ENCODE measurements at places on chromosomes 12 and 14.
A peak's percentile ranks its signal among the peaks of the same experiment; 100 is the strongest.

- DNase-seq = peak; percentile 26
Measured at GRCh38 chr12:106137530-106138356, 1.0 kb downstream of the NUAK1 start.

DNA sequence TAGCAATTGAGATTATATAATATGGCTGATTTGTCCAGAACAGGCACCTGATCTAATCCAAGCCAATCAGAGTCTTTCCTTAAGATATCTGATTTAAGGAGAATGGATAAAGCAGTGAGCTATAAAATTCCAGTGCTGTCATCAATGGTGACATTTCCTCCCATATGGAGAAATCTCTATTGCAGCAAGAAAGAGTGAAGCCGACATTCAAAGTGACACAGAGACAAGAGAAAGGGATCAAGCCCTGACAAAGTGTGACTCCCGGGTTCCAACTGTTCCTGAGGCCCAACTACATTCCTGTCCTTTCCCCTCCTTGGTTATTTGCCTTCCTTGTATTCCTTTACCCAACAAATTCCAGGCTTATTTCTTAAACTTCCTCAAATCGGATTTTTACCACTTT, 430.0 kb upstream of the SOX5 start:
- no peak for DNase-seq

DNA sequence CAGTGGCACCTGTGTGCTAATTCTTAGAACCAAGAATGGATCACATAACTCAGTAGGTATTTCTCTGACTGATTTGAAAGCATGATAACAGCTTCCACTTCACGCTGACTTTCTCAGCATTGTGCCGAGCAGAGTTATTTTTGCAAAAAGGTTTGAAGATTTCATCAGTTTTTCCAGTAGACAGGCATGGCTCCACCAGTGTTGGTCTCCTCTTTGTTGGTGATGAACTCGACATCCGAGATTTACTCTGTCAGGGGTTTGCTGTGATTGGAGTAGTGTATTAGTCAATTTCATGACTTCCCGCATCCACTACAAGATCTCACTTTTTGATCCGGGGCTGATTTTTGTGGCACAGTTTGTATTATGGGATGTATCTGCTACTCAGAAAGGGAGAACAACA, 85.3 kb downstream of the PRKCH start:
- no peak for DNase-seq

- no peak for DNase-seq
Measured at GRCh38 chr14:55688566-55688965, 108.6 kb downstream of the KTN1 start.

- DNase-seq = no peak
Measured at GRCh38 chr12:92338671-92339070, 193.0 kb upstream of the BTG1 start.

DNA sequence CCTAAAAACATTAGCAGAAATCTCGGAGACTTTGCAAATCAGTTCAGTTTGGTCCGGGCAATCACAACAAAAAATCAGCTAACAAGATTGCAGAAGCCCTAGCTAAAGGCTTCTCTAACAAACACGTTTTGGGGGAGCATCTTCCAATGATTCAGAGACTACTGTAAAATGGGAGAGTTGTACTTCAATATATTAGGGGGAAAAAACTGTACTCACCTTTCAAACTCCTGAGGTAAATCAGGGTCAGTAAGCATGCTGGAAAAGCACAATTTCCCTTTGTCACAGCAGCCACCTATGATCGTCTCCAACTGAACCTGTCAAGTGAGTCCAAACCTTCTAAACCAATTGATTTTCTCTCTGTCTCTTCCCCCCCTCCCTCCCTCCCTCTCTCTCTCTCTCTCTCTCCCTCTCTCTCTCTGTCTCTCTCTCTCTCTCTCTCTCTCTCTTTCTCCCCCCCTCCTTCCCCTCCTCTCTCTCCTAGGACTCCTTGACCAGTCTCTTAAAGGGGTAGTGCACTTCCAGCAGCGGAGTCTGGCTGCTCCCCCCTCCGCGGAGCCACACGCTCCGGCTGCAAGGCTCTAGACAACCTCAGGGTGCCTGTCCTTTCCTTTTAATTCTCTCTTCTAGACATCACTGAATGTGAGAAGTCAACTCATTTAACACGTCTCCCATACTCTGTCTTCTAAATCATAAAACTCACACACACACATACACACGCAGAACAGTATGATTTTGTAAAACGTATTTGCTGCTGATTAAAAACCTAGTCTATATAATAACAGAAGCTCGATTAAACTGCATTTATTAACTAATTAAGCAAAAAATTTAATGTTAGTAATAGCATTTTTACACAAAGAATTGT, at the start of gene SOX5:
TSS of gene SOX5 (minus strand) at position 323 of the 862 bp plus-strand sequence. CDS start at position 254, 69 bp downstream.
- DNase-seq = peak; percentile 60

DNA sequence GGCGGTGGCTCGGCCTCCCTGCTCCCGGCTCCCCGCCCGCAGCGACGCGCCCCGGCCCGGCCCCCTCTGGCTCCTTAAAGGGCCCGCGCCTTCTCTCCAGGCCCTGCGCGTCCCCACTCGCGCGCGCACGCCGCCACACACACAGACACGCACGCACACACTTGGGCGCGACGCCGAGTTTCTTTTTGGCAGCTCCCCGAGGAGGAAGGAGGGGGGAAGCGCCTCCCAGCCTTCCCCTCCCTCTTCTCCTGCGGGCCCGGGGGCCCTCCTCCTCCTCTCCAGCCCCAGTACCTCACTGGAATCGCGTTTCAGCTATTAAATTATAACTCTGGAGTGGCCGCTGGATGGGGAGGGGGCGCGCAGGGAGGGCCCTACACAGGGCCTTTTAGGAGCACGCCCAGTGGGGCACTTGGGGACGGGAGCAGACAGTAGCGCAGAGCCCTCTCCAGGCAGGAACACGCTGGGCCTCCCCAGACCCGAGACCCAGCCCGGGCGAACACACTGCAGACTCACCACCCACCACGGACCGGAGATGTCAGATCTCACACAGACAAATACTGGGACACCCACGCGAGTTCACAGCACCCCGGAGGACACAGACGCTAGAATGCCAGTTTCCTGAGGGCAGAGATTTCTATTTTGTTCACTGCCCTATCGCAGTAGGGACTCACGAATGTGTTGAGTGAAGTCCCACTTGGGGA, 411 bp upstream of the NCOR2 start:
- DNase-seq = peak; percentile 83

- DNase-seq = no peak
Measured at GRCh38 chr14:38366374-38366773, 110.5 kb upstream of the CLEC14A start.

GRCh38 chr14:100765296-100765695, 38.6 kb downstream of the DLK1 start:
- DNase-seq = no peak

GRCh38 chr14:104166698-104167097, 28.3 kb downstream of the KIF26A start:
- DNase-seq = no peak

- DNase-seq = no peak
Measured at GRCh38 chr12:52781399-52782082, 4.4 kb upstream of the KRT76 start.

DNA sequence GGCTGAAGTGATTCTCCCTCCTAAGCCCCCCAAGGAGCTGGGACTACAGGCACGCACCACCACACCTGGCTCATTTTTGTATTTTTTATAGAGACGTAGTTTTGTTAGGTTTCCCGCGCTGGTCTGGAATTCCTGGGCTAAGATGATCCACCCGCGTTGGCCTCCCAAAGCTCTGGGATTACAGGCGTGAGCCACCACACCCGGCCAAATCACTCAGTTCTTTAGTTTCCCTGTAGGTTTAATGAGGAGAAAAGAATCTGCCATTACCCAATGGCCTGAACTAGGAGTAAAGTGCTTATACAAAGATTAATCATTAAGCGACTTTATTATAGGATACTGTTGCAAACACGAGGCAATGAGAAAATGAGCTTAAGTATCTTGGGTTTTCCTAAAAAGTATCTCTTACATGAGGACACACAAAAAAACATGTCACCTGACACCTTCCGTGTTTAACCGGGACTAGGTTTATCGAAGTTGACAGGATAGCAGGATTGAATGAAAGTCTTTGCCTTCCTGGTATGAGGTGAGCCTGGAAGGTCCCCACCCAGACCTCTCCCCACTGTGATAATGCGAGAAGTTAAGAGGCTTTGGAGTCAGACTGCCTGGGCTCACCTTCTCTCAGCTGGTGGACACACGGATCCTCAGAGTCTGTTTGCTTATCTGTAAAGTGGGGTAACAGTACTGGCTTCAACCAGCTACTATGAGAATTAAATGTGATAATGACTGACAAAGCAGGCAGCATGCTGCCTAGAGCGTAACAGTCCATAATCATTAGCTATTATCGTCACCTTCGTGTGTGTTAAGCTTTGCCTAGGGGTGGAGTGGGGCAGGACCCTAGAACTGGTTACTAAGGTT, 133.5 kb upstream of the KRAS start:
- no peak for DNase-seq

DNA sequence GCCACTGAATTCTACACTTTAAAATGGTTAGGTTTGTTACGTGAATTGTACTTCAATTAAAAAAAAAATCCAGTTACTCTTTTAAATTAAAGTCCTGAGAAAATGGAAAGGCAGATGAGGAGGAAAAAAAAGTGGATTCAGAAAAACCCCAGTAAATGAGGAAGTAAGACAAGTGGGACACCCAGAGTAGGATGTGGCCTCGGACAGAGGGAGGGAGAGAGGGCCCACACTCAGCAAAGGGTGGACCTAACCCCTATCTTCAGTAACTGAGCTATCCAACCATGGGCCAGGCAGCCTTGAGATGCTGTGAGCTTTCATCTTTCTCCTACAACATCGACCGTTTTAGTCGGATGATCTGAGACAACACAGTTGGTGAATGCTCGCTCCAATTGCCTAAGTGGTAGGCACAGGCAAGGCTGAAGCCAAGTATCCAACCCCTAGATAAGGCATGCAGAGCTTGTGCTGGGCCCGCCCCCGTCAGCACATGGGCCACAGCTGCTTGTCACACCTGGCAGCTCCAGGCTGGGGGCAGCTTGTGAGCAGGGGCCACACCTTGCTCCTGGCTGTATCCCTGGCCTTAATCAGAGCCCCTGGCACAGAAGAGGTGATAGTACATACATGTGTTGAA, 142.1 kb downstream of the TTC7B start:
- DNase-seq = no peak

- DNase-seq = no peak
Measured at GRCh38 chr12:44842669-44843068, 33.4 kb downstream of the NELL2 start.

- DNase-seq = no peak
Measured at GRCh38 chr12:42886160-42886559, 296.6 kb upstream of the PRICKLE1 start.

DNA sequence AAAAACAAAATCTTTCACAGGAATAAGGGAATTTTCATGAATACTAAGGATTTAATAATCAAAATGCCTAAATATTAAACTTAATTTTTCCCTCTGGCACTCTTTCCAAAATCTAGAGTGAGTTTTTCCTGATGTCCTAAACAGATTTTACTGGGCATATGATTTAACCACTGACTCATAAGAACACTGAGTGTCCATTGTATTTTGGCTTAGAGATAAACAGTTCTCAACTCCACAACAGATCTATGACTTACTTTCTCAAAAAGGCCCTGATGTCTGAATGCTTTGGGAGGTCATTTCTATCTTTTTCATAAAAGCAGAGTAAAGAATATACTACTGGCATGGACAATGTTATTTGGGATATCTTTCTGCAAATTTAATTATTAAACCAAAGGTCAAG, 15.0 kb downstream of the TMBIM4 start:
- no peak for DNase-seq

DNA sequence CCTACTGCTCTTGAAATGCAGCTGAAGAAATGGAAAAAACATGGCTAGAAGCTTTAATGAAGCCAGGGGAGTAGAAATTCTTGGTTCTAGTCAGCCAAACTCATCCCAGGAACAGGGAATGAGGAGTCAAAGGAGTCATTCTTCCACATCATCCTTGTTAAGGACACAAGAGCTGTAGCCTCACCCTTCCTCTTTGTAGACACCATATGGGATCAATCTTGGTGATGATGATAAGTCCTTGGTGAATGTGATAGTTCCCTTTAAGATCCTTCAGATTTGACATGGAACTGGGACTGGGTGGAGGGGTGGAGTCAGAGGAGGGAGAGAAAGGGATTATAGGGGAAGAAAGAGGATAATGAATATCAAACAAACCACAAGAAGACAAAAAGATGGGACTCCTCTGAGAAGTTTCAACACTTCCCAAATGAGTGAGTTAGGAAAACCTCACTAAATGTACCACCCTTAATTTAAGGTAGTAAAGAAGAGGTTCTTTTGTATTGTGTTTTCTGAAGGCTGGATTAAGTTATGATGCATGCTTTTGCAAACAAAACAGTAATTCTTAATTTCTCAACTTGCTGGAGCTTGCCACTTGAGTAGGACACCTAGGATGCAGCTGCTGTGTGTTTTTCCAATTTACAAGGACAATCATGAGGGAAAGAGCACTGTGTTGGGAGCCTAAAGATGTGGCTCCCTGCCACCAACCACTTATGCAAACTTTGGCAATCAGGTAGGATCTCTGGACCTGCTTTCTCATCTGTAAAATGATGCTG, 104.0 kb downstream of the WIF1 start:
- DNase-seq = no peak

DNA sequence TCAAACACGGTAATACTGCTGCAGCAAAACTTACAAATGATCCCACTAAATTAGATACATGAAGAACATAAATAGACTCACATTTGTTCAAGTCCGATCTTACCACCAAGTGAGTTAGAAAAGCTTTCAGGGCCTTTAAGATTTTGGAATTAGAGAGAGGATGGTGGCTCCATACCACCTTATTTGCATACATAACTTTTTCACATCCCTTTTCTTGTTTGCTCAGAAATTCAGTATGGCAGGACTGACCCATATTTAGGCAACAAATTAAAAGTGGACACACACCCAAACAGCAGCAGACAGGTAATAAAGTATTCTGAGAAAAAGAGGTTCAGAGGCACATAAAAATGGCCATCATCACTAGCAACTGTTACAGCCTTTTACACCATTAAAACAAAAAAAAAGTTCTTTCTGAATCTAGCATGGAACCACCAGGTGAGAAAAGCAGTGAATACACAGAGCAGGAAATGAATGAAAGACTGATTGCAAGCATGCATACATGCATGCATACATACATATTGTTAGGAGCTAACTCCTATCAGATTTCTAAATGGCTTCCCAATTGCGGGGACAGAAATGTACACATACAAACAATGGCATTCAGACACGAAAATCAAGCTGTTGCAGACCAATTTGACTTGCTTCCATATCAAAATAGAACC, 23.3 kb downstream of the STXBP6 start:
- DNase-seq = no peak

DNA sequence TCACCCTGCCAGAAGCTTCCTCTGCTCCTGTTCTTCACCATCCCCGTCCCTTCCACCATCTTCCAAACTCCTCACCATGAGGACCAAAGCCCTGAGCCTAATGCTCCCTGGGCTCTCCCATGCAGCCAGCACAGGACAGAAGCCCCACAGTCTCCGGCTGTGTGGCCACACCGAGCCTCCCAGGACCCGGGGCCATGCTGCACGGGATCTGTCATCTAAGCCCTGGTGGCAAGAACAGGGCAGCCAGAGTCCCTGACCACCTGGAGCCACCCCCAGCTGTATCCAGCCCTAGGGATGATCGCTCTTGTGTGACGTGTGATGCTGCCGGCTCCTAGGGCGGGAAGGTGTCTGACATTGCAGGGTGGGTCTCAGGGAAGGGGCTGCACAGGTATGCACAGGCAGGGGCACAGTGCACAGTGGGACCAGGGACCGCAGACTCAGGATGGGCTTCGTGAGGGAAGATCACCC, 8.1 kb downstream of the TMEM179 start:
- DNase-seq = no peak

Data from NCI-H345 (cell line).